ENCODE measurements at places on chromosomes 7 and 10.

DNA sequence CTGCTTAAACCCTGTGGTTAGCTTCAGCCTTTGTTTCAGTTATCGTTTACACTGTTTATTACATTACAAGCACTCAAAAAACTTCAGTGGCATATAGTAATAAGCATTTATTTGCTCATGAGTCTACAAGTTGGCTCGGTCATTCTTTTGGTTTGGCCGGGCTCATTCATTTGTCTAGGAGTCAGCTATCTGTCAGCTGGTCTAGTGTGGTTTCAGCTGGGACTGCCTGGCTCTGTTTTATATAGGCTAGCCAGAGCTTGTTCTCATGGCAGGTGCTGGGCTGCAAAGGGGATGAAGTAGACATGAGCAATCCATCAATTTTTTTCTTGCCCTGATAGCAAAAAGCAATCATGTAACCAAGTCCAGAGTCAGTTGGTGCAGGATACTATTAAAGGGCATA lies 103.6 kb downstream of the MKLN1 start:
- no peak for DNase-seq

DNA sequence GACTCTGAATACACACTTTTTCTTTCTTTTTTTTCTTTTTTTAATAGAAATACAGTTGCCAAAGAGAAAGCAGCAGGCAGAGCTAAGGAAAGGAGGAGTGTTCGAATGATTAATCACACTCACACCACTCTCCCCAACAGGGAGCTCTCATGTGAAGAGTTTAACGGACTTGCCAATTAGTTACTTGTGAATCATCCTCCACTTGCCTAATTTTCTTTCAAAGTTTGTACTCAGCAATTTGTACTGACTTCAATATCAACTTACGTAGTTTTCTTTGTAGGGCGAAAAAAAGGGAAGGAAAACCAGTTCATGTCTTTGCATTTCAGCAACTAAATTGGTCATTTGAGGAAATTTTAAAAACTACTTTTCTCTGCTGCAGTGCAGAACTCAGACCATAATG lies 109.2 kb downstream of the PIP4K2A start:
- peak; percentile 74 for DNase-seq

- no peak for DNase-seq
These were observed 124.5 kb upstream of the RHOBTB1 start for GRCh38 chr10:61068471-61068870.

DNA sequence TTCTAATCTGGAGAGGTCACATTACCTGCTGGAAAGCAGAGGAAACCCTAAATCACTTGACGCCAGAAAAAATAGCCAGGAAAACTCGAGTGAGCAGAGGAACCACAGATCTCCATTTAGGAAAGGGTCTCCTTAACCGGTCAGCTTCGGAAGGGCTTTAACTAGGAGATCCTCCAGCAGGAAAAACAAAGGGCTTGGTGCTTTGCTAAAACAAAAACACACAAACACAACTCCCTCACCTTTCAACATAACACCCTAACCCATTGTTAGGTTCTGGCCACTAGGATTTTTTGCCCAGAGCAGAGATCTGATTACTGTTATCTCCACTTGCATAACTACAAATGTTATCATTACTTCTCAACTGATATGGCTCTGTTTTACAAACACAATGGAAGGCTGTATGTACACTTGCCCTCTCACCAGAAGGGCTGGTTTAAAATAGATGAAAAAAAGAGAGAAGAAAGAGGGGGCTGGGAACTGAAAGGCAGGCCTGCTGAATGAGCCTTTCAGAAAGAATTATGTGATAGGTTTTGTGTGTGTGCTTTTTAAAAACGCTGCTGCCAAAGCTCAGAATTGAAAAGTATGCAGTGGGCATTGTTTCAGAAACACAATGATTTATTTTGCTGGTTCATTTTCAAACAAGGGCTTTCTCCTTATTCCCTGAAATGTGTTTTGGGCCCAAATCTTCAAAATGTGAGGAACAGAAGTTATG lies 161.5 kb downstream of the FGFR2 start:
- no peak for DNase-seq

GRCh38 chr7:144830811-144831210 lies 5.0 kb downstream of the TPK1 start:
- DNase-seq: no peak

DNA sequence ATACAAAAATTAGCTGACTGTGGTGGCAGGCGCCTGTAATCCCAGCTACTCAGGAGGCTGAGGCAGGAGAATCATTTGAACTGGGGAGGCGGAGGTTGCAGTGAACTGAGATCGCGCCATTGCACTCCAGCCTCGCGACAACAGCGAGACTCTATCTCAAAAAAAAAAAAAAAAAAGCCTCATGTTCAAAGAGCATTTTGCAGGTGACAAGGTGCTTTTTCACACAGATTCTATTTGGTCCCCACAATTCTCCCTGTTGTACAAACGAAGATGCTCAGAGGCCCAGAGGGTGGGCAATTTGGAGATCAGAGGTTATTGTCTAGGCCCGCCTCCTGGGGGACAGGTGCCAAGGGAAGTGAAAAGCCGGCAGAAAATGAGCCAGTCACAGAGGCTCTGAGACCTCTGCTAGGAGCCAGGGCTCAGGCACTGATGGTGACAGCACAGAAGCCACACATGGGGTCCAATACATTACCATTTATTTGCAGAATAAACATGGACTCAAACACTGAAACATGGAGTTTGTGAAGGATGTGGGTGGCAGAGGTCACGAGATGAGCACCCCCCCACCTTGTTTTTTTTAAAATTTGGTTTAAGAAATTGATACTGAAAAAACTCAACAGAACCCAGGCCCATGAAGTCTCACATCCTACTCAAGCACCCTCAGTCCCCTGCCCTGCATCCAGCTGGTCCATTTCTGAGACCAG lies 882 bp upstream of the GAL3ST4 start:
- no peak for DNase-seq

DNA sequence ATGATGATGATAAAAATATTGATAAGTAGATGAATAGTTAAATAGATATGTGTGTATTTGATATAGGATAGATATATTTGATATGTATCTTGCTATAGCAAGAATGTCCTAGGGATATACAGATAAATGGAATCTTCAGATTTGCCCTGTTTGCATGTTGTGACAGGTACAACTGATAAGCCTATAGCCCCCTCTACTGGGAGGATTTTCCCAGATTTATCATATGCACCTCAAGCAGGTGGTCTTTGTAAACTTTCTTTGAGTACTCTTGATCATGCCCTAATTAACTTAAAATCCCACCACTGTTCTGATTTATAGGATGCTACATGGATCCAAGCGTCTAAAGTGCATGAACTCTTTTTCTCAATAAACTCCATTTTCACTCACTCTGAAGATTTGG lies 1050.7 kb downstream of the SORCS3 start:
- no peak for DNase-seq

GRCh38 chr7:21916629-21917028 lies 29.1 kb downstream of the CDCA7L start:
- no peak for DNase-seq

DNA sequence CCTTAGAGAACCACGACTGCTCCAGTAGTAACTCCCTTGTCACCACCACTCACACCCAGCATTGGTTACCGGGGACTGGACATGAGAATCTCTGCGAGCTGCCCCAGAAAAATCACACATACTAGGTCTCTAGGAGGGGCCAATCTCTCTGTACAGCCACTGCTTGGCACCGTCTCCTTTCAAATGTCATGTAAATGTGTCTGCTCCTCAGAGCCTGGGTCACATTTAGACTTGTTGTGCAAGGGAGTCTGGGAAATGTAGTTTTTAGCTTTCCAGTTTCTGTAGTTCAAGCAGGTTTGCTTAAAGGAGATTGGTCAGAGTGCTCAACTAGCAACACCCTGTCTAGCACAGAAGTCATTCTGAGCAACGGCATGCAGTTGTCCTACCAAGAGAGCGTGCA lies 60.0 kb downstream of the CHN2 start:
- no peak for DNase-seq

DNA sequence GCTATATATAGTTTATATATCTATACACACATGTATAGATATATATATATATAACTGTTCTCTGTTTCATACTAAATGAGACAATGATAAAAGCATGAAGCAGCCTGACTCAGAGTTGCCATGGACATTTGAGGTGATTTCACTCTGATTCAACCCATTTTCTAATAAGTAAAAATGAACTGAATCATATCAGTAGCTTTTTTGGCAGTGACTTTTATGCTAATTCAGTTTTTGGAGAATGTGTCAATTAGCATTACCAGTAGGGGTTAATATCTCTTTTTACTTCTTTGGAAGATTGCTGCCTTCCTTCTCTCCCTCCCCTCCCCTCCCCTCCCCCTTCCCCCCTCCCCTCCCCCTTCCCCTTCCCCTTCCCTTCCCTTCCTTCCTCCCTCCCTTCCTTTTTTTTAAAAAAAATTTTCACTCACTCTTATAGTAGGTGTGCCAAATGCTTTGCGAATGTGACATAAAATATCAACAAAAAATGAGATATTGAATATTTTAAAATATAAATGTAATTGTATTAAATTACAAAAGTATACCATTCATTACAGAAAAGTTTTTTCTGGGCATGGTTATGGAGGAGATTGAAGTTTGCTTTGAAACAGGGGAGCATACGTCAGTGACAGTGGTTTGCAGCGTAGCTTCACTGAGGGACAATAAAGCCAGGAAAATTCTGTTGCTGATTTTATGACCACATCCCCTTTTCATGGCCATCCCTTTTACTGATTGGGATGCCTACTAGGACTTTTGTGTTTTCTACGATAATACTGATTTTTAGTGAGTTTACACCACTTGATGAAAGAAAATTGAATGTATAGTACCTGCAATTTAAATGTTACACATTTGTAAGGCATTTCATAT lies 64.0 kb upstream of the KLF6 start:
- no peak for DNase-seq

DNA sequence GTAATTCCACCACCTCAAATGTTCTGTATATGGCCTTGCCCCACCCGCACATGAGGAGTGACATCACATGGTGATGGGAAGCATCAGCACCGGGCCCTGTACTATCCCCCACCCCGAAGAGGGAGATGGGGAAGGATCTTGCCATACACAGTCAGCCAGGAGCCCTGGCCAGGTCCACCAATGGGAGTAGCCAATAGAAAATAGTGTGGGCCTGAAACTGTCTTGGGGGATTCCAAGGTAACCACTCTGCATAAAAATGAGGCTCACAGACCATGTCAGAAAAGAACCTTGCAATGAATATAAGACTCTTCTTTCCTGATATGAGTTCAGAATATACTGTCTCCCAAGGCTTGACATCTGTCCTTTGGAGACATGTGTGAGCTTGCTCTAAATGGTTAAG lies 51.1 kb downstream of the ADRB1 start:
- no peak for DNase-seq

DNA sequence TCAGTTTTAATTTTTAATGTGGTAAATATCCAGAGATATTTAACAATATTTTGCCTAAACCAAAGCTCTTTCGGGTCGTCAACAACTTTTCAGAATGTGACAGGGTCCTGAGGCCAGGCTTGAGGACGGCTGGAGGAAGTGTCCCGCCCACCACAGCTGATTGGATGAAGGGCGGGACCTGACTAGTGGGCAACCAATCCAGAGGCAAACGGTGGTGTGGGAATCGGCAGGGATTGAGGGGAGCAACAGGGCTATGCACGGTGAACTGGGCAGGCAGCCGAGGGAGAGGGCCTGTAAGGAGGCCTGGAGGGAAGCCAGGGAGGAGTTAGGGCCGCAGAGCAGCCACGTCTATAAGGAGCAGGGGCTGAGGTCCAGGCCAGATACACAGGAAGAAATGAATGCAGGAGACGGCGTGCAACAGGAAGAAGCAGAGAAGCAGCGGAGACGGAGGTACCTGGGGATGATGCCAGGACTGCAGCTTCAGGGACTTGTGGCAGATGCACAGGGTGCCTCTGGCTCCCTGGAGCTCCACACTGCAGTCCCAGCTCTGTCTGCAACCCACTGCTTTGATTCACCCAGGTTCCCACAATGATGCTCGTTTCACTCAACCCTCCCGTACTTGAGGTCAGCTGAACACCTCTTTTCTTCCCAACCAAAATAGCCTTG lies 46.1 kb upstream of the ZMIZ1 start:
- no peak for DNase-seq

DNA sequence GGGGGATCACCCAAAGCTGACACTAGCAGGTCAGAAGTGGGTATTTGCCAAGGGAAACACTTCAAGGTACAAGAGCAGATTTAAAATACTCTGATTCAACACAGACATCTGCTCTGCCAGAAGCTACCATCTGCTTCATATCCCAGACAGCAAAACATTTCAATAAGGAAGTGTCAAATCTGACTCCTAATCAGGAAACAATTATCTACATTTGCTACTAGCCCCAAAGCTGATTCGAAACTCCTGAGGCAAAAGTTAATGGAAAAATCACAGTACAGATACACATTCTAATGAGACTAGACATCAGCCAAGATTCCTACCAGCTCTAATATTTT lies 48.9 kb downstream of the PARD3 start:
- DNase-seq: no peak

DNA sequence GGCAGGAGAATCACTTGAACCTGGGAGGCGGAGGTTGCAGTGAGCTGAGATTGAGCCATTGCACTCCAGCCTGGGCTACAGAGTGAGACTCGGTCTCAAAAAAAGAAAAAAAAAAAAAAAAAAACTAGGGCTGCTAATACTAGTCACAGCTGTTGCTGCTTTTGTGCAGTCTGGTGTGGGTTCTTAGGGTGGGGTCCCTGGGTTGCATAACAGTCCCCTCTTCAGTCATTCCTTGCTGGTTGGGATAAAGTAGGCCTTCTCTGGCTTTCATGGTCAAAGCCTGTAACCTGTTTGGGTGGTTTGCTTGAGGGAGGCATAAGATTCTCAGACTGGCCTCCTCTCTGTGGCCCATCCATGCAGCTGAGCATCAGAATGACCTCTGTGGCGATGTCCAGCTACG lies 14.1 kb downstream of the SSMEM1 start:
- no peak for DNase-seq

GRCh38 chr10:124725171-124725631 lies 19.0 kb downstream of the FAM53B start:
- DNase-seq: no peak

GRCh38 chr7:156768698-156769472 lies 124.1 kb downstream of the LMBR1 start:
- DNase-seq: no peak

DNA sequence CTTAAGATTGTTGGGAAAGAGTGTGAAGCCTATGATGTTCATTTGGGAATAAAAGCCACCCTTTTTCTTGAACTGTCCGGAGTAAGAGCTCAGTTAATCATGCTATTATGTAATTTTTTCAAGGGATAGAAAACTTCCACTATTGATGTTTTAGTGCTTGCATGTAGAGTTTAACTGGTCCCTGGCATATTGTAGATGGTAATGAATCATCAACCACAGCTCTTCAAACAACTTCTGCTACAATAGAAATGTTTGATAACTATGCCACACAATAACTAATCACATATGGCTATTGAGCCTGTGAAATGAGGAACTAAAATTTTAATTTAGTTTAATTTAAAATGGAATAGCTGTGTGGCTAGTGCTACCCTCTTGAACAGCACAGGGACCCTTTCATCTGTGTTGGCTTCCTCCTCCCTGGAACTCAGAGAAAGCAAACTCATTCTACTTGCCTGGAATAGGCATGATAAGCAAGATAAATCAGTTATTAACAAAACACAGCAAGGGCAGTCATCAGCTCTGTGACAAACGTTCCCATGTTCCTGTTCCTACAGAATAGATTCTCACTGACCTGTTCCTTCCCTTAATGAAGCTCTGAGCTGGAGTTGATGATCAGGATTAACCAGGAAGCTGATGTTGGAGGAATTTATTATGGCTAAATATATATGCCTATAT lies 4.9 kb upstream of the SRI start:
- DNase-seq: peak; percentile 57

- DNase-seq: peak; percentile 62
These were observed 860 bp downstream of the ZEB1 start for GRCh38 chr10:31319602-31320549.

Measured in common myeloid progenitor, CD34-positive (primary cell).